ENCODE measurements at places on chromosomes 5 and 9.

- DNase-seq, result peak; percentile 33
These were observed 211.0 kb downstream of the SNX18 start for GRCh38 chr5:54728588-54728915.

- no peak for DNase-seq
These were observed 115.6 kb downstream of the TRPM6 start for GRCh38 chr9:74772121-74772520.

- no peak for DNase-seq
These were observed 91.5 kb downstream of the MAMDC2 start for GRCh38 chr9:70135176-70135575.

GRCh38 chr5:154850255-154851062 lies at the start of gene FAXDC2:
Gene FAXDC2, minus strand, starts transcription at chr5:154850603. Its CDS starts 12,425 bp downstream, at chr5:154838178.
- DNase-seq, result peak; percentile 22

DNA sequence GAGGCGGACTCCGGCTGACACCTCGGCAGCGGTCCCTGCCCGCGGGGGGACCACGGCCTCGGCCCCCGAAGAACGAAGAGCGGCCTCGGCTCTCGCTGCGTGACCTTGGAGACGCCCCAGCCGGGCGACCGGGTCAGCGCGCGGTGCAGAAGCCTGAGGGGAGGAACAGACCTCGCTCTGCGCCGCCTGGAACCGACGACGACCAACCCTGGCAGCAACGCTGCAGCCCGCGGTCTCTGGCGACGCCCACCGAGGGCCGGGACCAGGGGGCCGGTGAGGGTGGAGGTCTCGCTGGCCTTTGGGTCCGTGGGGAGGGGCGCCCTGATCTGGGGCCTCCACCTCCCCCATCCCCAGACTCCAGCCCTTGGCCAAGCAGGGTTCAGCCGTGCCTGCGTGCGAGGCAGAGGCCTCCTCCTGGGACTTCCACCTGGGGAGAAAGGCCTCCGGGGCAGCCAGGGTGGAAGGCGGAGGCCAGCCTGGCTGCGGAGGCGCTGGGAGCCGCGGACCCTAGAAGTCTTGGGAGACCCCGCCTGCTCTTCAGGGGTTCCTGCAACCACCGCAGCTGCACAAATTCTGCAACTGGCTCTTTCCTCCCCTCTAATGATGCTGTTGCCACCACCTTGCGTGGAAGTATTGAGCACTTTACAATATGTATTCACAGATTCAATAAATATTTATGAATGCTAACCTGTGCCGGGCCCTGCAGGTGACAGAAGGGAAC lies 44.3 kb upstream of the SLC12A7 start:
- DNase-seq, result no peak

DNA sequence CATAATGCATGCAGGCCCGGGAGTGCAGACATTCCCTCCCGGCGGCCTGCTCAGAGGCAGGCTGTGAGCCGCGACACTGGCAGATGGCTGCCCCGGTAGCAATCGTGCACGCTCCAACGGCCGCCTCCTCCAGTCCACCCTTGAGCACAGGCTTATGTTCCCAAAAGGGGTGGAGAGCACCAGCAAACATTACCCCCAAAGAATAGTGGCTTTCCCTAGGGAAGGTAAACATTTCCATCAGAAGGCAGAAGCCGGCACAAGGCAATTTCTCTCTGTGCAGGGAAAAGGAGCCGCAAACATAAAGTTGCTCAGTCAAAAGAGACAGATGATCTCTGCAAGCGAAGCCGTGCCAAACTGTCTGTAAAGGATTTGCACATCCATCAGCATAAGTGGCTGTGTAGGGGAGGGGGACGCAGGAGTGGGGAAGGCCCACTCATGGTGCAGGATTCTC lies 92.5 kb downstream of the SIL1 start:
- no peak for DNase-seq

DNA sequence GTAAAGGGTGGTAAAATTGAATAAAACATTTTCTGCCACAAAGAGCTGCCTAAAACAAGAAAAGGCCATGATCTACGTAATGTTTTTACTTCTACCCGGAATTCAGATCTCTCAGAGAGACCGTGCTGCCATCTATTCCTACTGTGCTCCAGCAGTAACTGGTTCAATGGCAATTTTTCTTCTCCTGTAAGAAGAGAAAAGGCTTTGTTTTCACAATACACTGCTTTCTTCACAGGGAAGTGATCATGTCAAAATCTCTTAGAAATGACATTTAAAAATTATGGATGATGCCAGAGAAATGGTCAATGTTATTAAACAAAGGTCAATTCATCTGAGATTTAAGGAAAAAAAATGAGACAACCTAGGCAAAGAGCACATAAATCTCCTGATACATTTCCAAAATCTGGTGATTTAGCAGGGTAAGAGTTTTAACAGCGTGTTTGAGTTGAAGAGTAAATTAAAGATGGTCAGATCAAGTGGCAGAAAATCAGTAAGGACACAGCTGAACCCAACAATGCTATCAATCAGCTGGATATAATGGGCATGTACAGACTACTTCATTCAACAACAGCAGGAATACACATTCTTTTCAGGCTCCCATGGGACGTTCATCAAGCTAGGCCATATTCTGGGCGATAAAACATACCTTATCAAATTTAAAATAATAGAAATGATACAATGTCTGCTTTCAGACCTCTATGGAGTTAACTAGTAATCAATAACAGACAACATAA lies 523.1 kb downstream of the CHSY3 start:
- DNase-seq, result no peak

- DNase-seq, result no peak
These were observed 140.7 kb downstream of the C9orf50 start for GRCh38 chr9:129480227-129480626.

- no peak for DNase-seq
These were observed 933.6 kb downstream of the CDH12 start for GRCh38 chr5:21919414-21920022.

- DNase-seq, result no peak
These were observed 28.4 kb upstream of the TIFAB start for GRCh38 chr5:135480511-135480910.

- DNase-seq, result no peak
These were observed 26.4 kb downstream of the ANXA1 start for GRCh38 chr9:73178044-73178443.

GRCh38 chr9:137236238-137236935 lies 4.7 kb upstream of the TUBB4B start:
- DNase-seq, result peak; percentile 87

GRCh38 chr9:81490605-81491331 lies 198.6 kb downstream of the TLE1 start:
- no peak for DNase-seq

DNA sequence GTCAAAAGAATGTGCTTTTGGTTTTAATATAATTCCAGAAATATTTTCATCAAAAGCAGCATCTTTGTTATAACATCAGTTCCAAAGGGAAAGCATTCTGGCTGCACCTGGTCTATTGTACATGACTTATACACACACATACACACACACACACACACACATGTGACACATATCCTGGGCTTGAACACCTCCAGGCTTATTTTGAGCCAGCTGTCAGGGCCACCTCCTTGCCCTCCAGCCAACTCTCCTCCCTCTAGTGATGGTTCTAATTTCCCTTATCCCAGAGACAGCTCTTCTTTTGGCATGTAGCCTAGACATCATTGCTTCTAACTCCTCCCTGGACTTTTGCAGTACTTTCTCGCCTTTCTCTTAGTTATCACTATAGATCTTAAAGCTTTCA lies 115.0 kb downstream of the PIK3R1 start:
- peak; percentile 12 for DNase-seq

DNA sequence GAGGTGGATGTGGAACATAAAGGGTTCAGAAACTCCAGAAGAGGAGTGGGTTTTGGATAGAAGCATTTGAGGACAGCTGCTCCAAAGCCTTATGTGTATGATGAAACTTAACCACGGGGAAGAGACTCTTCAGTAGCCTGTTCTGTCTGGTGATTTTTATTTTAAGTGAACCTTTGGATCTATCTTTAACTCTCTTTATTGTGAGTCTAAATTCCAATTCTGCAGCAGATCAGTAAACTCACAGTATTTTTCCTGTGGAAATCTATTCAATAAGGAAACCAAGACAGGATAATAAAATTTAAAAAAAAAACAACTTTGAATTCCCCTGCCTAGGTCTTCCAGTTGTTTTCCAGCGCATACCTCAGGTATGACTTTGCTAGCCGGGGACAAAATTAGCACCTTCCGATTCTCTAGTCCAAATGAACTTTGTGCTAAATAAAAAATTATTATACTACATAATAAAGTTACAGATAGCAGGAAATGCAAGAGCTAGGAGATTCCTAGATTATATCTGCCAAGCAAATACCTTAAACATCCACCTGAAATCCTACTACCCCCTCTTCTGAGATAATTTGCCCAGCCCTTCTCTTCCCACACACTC lies 101.9 kb downstream of the NLN start:
- DNase-seq, result no peak

GRCh38 chr9:98804083-98804482 lies 3.4 kb upstream of the GALNT12 start:
- no peak for DNase-seq

DNA sequence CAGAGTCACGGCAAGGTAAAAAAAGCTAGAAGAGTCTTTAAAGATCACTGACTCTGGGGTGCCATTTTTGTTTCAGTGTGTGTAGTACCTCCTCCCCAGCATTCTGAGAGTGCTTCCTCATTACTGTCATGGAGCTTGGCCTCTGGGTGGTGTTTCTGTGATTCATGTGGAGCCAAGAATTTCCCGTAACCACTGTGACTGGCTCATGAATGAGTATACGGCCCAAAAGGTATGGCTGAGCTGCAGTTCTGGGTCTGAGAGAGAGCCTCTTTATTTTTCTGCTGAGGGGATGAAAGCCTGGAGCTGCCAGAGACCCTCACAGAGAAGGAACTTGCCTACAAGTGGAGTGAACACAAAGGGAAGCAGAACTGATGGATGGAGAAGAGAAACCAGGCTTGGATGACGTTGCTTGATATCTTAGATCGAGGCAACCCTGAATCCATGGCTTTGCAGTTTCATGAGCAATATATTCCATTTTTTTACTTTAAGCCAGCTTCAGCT lies 85.6 kb downstream of the PTTG1 start:
- peak; percentile 74 for DNase-seq

DNA sequence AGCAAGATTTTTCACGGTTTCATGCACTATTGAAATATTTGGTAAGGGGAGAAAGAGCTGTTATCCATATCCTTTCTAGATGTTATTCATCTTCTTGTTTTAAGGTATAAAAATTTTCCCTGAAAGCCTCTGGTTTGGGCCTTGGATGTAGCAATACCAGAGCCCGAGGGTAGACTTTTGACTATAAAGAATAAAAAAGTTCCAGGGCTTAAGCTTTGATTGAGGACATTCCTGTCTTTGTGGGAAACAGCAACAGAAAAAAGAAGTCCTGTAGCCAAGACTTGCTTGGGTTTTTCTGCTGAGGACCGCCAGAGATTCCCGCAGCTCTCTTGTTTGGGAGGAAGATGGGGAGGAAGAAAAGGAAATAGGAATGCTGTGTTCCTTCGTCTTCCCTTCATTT lies 440.0 kb upstream of the WWC1 start:
- DNase-seq, result no peak

DNA sequence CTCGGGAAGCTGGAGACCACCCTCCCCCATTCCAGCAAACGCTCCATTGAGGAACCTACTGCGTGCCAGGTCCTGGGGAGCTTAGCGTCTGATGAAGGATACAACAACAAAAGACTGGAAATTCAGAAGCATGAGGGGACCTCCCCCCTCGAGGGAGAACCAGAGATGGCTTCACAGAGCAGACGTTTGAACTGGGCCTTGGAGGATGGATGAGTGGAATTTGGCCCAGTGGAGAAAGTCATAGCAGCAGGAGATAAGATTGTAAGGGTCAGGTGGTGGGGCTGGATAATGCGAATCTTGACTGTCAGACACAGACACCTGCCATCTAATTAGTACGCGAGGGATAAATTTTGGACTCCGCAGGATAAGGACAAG lies 1.2 kb upstream of the SLC25A51 start:
- DNase-seq, result no peak

GRCh38 chr9:126295082-126295477 lies 31.5 kb upstream of the MVB12B start:
- no peak for DNase-seq

DNA sequence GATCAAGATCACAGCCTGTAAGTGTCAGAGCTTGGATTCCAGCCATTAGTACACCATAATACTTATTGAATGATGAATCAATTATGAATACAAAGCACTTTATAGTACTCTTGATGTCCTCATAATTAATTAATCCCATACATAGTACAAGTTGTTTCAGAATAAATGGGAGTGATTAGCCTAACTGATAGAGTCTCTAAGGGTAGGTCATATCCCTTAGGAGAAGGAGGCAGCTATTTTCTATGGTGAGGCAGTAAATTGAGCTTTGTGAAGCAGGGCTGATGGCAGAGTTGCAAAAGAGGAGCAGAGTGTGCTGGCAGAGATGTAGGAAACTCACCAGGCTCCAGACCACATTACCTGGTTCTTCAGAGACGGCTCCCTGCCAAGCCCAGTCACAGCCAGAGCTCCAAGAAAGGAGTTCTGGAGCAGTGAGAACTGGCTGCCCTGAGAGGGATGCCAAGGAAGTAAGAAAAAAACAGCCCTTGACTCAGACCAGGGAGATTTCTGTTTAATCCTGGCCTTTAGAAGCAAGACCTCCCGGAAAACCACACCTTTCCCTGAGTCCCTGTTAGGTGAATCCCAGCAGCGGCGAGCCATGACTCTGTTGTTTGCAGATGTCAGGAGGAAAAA lies 112.9 kb downstream of the SH3TC2 start:
- no peak for DNase-seq

- no peak for DNase-seq
These were observed 60.4 kb downstream of the ERBIN start for GRCh38 chr5:65986796-65987195.

DNA sequence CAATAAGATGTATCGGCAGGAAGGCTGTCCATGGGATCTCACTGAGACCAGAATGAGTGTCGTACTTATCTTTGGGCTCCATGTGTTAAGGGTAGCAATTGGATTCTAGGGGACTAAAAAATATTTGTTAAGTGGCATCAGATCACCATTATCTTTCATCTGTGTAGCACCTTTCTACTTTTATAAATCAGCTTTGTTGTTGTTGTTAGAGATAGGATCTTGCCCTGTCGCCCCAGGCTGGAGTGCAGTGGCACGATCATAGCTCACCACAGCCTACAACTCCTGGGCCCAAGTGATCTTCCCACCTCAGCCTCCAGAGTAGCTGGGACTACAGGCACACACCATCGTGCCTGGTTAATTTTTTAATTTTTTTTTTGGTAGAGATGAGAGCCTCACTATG lies 220.5 kb downstream of the SMARCA2 start:
- DNase-seq, result no peak

- no peak for DNase-seq
These were observed 215.8 kb downstream of the EDIL3 start for GRCh38 chr5:84168841-84169240.

DNA sequence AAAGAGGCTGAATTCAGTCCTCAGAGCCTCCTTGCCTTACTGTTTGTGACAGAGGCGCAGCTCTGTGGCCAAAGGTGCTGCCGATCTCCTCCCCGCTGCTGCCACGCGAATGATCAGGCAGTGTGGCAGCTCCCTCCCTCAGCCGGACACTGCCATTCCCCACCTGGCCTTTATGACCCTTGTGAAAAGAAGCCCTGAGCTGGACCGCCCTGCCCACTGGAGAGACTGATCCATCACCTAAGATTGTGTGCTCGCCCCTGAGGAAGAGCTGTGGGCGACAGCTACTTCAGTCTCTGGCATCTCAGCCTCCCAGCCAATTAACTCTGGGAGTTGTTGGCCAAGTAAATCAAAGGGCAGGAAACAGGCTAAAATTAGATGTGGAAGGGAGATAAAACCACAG lies 90.9 kb downstream of the CARTPT start:
- DNase-seq, result no peak

GRCh38 chr5:139445325-139446170 lies 6.2 kb upstream of the DNAJC18 start:
- DNase-seq, result no peak

Measured in CD14-positive monocyte (primary cell).